ENCODE measurements at places on chromosomes 5 and 9.

- DNase-seq: no peak
These were observed 279.4 kb downstream of the CWC27 start for GRCh38 chr5:65047948-65048690.

DNA sequence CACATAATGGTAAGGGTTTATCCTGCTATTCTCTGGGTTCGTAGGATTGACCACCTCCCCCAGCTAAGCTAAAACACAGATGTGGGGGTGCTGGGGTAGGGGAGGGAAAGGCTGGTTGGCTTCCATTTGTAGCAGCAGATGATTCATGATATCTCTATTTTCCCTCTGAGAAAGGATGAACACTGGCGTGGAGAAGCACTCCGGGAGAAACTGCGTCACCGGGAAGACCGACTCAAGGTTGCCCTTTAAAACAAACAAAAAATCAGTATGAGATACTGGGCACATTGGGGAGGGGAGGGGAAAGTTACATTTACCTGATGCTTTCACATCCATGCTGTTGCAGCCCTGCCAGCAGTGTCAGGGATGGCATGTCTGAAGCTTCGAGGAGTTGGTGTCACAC is 28.2 kb downstream of the RAB14 start:
- DNase-seq: no peak

- no peak for DNase-seq
These were observed 110.8 kb upstream of the GRIN3A start for GRCh38 chr9:101849102-101849707.

DNA sequence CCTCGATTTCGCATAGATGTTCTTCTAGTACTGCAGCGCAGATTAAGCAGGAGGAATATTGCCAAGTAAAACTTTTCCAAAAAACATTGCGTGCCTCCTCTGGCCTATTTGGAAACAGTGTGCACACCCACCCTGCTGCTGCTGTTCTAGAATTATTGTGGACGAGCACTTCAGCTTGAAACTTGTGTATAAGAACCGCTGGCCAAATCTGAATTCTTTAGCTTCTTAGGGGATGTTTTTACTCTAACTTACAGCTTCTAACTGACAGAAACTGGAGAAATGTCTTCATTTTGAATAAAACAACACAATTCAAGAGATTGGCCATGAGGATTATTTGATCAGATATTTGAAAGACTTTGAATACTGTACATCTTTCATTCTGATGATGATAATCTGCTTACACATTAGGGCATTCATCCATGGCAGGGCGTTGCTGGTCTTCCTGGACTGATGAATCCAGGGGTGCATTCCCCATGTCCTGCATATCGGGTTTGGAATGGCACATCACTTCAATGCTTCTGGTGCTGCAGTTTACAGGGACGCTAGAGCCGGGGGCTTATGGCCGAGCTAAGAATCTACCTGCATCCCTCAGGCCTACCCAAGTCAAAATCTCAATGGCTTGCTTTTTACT is 6.5 kb downstream of the ADAMTS16 start:
- no peak for DNase-seq

DNA sequence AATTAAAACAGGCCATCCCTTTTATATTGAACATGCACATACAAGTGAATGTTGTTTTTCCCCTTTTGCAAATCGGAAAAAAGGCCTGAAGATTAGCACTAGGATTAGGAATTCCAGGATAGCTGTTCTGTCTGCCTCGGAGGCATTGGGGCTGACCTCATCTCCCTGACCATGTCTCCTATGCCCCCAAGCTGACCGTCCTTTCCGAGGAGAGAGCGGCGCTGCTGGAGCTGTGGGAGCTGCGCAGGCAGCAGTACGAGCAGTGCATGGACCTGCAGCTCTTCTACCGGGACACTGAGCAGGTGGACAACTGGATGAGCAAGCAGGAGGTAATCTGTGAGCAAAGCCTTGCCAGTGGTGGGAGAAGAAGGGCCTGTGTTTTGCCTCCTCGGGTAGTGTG is 28.3 kb downstream of the SPTAN1 start:
- DNase-seq: no peak

Data from fibroblast of villous mesenchyme (primary cell).